ENCODE measurements at places on chromosomes 1 and 21.

- DNase-seq = no peak
These were observed 63.1 kb downstream of the PLPPR4 start for GRCh38 chr1:99327357-99327756.

- DNase-seq = peak; percentile 7
These were observed 51.9 kb upstream of the SYNC start for GRCh38 chr1:32754317-32755097.

DNA sequence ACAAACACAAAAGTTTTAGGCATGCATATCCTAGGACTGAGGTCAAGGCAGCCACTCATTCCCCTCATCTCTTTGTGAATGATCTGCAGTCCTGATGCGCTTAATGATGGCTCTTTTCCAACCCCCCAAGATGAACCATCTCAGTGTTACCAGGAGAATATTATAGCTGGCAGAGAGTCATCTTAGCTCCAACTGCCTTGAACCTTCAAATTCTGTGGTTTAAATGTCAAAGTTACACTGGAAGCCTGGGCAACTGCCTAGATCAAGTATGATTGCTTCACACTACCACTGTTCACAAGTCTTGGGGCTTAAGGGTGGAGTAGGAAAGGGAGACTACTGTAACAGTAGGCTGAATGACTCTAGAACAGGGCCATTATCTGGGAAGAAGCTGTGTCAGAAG lies 8.0 kb upstream of the MYBPHL start:
- DNase-seq = no peak

DNA sequence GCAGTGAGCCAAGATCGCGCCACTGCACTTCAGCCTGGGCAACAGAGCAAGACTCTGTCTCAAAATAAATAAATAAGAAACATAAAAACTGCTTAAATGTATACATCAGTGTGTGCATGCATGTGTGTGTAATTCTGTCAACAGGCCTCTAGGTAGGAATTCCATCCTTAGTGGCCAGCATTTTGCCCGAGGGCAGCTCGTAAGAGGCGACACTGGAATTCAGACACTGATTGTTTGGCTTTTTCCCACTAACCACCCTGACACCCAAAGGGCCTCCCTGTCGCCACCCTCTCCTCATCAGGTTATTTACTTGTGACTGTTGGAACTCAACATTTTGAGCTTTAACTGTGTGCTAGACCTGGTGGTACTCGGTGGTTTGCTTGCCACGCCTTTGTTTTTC lies 64.0 kb upstream of the KIF1B start:
- DNase-seq = no peak

GRCh38 chr1:243946253-243946652 lies 96.2 kb upstream of the AKT3 start:
- no peak for DNase-seq

GRCh38 chr1:20785907-20786252 lies 1.2 kb downstream of the HP1BP3 start:
- no peak for DNase-seq

DNA sequence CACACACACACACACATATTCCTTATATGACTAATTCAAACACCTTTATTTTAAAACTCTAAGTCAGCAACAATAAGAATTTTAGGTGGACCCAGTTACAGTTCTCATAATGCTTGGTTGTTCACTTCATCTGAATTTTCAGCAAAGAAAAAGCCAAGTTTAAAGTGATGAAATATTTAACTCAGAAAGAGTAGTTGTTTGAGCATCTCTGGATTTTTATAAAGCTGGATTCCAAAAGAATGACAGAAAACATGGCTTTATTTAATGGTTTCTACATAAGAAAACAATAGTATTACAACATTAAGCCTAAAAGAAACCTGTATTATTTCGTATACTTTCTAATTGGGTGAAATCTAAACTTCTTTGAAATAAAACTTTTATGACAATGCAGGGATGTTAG lies 54.2 kb upstream of the ADAMTS5 start:
- no peak for DNase-seq

DNA sequence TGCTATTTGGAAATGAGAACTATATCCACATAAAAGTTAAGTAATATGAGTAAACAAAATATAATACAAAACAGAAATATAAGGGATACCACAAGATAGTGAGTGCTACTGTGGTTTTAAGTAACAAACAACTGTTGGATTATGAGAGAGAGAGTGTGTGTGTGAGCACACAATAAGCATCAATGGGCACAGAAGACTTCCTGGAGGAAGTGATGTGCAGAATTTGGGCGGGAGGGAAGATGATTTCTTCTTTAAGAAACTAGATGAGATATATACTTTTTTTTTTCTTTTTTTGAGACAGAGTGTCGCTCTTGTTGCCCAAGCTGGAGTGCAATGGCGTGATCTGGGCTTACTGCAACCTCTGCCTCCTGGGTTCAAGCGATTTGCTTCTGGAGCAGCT lies 7.9 kb upstream of the IER5 start:
- DNase-seq = no peak

DNA sequence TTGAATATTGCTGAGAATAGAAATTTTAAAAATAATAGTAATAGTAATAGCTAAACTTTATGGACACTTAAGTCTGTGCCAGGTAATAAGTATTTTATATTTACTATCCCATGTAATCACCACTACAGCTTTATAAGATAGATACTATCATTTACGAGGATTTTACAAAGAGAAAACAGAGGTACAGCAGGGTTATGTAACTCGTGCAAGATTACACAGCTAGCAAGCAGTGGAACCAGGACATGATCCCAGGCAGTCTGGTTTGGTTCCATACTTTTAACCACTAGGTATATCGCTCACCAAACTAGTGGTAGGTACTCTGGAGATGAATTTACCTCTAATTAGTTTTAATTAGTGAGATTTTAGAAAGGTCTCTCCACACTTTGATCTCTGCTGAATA lies 42.5 kb downstream of the SPAG17 start:
- DNase-seq = no peak

GRCh38 chr1:33256221-33256470 lies 146 bp upstream of the ZNF362 start:
- DNase-seq = peak; percentile 22

- no peak for DNase-seq
These were observed 4.6 kb downstream of the MAB21L3 start for GRCh38 chr1:116115476-116116439.

DNA sequence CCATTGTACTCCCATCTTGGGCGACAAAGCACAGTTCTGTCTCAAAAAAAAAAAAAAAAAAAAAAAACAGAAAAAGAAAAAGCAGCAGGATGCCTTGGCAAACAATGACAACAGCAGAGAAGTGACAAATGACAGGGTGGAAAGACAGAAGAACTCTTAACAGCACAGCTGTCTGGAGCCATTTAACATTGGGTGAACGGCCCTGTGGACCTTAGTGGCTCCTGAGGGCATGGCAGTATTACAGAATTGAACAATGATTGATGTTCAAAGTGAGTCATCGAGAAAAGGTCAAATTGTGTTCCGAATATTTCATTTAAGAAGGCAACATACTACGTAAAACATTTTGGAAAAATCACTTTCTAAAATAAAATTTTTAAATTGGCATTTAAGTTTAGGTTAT lies 30.0 kb downstream of the DNASE2B start:
- DNase-seq = no peak

GRCh38 chr1:39671433-39671792 lies 494 bp downstream of the NT5C1A start:
- no peak for DNase-seq

DNA sequence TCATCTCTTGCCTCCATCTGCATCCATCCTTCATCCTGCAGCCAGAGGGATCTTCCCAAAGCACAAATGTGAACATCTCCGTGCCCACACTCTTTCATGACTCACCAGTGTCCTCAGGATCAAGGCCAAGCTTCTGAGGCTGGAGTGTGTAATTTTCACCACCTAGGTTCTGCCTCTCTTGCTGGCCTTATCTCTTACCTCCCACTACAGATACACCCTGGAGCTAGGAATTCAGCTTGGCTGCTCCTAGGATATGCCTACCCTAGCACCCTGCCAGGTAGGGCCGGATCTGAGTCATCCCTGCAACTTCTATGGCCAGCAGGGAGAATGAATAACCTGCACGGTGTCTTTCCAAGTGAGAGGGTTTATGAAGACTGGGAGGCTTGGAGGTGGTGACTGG lies 208.7 kb upstream of the CSF3R start:
- no peak for DNase-seq

DNA sequence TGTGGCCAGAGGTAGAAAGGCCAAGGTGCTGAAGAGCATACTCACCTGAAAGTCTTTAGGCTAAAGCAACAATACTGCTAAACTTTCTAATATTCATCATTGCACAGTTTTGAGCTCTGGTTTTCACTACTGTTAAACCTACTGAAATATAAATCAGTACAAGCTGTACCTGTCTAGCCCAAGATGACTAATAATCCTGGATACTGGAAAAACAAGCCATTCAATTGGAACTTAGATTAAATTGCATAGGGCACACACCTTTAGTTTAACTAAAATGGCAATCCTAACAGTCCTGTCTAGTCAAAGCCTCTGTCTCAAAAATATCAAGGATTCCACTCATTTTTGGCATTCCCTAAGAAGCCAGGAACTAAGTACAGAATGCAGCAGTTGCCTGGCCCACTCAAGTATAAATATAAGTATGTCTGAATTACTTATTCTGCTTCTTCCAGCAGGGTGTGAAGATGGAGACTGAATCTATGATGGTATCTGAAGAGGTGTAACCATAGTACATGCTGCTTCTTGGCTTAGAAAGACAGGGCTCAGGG lies 3.1 kb downstream of the CHML start:
- no peak for DNase-seq

DNA sequence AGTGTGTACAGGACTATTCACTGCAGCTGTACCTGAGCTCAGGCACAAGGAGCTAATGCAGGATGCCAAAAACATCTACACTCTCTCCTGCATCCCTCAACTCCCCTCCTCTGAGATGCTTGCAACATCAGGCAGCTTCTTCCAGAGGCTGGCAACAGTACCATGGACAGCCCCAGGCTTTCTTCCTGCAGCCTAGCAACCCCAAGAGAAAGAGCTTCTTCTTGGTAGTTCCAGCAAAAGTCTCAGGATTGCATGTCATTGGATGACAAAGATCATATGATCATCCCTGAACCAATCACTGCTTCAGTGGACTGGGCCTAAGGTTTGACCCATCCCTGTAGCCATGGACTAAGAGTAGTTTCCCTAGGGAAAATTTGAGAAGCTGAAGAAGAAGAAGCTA lies 46.7 kb downstream of the CAMK2N1 start:
- no peak for DNase-seq

GRCh38 chr1:107549152-107549810 lies 408.4 kb downstream of the NTNG1 start:
- DNase-seq = no peak

DNA sequence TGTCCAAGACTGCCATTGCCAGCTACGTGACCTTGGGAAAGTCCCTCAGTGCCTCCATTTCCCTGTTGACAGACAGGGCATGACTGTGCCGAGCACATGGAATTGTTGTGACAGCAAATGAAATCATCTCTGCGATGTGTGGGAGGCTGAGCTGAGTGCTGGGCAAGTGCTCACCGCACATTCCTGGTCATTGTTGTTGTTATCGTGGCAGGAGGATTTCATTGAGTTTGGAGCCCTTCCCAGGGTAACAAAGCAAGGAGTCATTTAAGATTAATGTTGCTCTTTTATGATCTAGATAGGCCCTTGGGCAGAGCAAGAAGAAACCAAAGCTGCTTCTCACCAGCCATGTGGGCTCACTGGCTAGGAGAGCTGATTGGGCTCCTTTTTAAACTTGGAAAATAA lies 39.6 kb upstream of the ITPKB start:
- DNase-seq = no peak

DNA sequence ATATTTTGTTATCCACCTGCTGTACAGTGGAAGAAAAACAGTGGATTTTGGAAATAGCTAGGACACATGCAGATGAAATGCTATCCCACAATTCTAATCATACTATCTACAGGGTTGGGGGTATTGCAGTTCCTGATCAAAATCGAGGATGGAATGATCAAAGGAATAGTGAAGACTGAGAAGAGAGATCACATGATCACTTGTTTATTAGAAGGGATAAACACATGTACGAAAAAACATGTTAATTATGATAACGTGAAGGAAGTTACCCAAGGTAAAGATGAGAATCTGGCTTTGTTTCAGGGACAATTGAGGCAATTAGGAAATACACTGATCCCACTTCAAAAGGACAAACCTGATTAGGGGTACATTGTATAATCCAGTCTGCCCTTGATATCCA lies 8.8 kb upstream of the NENF start:
- no peak for DNase-seq

- DNase-seq = no peak
These were observed 91.8 kb downstream of the ZZZ3 start for GRCh38 chr1:77590651-77591050.

- no peak for DNase-seq
These were observed 449.5 kb upstream of the CAMK1G start for GRCh38 chr1:209134001-209134400.

DNA sequence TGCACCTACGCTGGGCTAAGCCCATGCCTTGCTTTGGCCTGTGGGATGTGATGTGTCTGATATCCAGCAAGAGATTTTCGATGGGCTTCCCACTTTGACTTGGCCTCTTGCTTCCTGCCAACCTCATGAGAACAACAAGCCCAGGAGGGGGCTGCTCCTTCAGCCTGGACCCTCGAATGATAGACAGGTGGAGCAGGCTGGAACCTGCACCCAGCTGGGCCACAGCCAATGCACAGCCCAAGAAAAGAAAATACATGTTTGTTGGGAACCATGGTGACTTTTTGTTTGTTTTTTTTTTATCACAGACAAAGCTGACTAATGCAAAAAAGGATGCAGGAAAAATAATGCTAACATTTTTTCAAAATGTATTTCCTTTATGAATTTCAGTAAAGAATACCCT lies 144.3 kb downstream of the LMX1A start:
- DNase-seq = no peak

GRCh38 chr1:53075206-53075605 lies 13.2 kb downstream of the PODN start:
- DNase-seq = no peak

DNA sequence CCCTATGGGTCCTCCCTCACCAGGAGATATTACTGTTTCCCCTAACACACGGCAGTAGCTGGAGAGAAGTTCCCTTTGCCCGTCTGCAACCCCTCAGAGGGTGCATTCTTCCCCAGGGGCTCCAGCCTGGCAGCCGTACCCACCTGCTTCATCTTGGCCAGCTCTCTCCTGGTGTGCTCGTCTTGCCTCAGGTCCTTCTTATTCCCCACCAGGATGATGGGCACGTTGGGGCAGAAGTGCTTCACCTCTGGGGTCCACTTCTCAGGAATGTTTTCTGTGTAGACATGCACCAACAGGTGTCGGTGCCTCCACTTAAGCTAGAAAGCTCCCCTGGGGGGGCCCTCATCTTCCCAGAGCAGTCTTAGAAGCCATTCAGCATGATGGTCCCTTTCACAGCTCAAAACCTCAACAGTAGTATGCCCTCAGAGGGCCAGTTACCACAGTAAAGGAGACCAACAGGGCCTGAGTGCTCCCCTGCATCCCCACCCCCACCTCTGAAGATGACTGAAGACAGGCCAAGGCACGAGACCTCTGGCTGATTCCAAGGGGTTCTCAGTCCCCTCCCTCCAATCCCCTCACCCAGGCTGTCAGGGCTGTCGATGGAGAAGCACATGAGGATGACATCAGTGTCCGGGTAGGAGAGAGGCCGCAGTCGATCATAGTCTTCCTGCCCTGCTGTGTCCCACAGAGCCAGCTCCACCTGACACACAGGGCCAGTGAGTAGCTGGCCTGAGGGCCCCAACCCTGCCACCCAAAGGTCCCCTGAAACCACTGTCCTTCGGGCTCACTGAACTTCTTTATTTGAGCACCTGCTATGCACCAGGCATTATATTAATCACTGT lies 4.3 kb downstream of the RHOC start:
- DNase-seq = no peak

All from anterior cingulate cortex (tissue), 58 donors.